Muscle of back (tissue), 13 donors: ENCODE measurements at places on chromosomes 11 and 22.

GRCh38 chr11:118522571-118523072 lies 4.7 kb upstream of the TTC36 start:
- no peak for DNase-seq

- no peak for DNase-seq
Measured at GRCh38 chr11:57781529-57781943, 19.9 kb downstream of the CTNND1 start.

GRCh38 chr11:34445956-34446355 lies 7.2 kb downstream of the CAT start:
- DNase-seq: no peak

DNA sequence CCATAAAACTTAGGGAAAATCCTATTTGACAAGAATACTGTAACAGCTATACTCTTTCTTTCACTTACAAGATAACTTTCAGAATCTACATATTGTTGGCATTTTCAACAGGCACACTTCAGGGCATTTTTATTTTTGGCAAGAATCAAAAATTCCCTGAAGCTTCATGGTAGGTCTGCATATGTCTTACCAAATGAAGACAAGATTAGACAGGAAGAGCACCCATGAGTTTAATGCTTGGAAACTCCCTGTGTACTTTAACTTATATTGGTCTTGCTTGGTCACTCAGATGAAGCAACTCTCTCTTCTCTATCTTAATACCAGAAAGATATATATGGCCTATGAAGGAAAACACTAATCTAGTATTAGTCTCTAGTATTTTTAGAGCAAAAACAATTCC lies 137.7 kb downstream of the ATG16L2 start:
- no peak for DNase-seq

- no peak for DNase-seq
Measured at GRCh38 chr22:39453765-39454378, 2.9 kb upstream of the MGAT3 start.
